Activated T-cell treated with anti-CD3 and anti-CD28 coated beads, Interleukin-2, amount 50 U/mL, for 24 hours (primary cell): ENCODE measurements at places on chromosomes 16 and 17.

DNA sequence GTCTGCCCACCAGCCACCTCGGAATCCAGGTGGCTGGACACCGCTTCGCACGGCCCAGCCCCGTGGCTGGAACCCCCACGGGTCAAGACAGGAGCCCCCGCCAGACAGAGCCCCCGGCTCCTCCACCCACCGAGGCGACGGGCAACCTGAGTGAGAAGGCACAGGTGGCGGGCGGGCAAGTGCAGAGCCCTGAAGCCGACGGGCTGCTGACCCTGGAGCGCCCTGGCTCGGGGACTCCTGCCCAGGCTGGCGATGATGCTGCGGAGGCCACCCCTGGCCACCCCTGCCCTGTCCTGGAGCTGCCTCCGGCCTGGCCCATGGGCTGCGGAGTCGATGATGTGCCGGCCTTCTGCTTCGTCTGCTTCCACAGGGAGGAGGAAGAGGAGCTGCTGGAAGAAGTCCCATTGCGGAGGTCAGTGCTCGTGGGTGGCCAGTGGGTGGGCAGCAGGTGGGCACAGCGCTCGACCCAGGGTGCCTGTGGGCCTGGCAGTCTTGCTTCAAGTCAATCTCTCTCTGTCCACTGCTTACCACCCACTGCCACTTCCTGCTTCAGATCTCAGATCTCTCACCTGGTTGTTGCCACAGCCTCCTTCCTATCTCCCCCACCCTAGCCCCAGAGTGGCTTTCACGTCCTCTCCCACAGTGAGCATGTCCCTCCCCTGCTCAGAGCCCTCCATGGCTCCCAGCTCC, 33.1 kb upstream of the SBK1 start:
- DNase-seq = no peak

DNA sequence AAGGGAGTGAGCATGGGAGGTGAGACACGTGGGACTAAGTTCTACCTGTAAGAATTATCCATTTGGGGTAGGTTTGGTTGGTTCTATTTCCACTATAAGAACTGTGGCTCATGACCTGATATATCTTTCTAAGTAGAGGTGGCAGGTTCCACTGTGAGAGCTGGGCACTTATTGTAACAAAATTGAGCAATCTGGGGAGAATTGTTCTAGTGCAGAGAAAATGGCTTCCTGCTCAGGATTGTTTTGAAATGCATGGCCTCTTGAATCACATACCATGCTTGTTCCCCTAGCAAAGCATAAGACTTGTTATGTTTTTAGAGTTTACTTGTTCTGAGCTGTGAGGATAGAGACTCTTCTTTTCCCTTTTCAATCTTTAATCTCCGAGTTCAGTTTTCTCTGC, 125.9 kb downstream of the MAP2K6 start:
- DNase-seq = no peak

DNA sequence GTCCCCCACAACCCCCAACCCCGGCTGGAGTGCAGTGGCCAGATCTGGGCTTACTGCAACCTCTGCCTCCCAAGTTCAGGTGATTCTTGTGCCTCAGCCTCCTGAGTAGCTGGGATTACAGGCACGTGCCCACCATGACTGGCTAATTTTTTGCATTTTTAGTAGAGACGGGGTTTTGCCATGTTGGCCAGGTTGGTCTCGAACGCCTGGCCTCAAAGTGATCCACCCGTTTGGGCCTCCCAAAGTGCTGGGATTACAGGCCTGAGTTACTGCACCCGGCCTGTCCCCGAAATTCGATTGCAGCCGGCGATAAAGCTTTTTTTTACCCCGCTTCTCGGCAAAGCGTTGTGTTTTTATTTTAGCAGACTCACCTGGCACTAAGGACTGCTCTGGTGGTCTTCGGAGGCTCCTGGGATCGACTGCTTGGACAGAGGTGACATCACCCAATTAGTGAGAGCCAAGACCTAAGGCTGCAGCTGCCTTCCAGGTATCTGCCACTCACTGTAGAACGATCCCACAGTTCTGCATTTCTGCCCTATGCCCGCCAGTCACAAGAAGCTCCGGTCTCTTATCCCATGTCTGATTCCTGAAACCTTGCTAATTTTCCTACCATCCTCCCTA, 82.2 kb upstream of the ARL4D start:
- peak; percentile 42 for DNase-seq

- no peak for DNase-seq
These were observed 75.9 kb downstream of the LMF1 start for GRCh38 chr16:894841-895240.

GRCh38 chr17:81489998-81490992, 22.3 kb downstream of the ACTG1 start:
- no peak for DNase-seq

GRCh38 chr17:4827399-4827798, 5.7 kb upstream of the MINK1 start:
- no peak for DNase-seq

- no peak for DNase-seq
These were observed 14.6 kb downstream of the COL1A1 start for GRCh38 chr17:50186661-50187393.

DNA sequence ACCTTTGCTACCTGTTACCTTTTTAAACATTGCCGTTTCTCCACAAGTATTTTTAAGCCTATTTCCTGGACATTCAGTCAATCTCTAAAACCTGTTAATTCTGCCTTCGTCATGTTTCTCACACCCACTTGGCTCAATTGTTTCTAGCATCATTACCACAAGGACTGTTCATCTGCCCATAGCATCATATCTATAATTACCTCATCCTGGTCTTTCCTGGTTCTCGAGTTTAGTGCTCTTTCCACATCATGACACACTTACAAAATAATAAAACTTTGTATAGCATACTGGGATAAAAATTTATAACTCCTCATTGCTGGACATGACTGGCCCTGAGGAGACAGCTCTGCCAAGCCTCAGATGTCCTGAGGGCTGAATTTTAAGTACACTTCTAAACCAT, 104.8 kb downstream of the CYB561 start:
- no peak for DNase-seq

- no peak for DNase-seq
These were observed 16.1 kb downstream of the FASN start for GRCh38 chr17:82081966-82082365.

- no peak for DNase-seq
These were observed 22.6 kb upstream of the MAPT start for GRCh38 chr17:45871718-45872117.
